Activated T-helper 1 cell treated with Interleukin-2 at 50 U/mL for 16 hours (primary cell): ENCODE measurements at places on chromosomes 7 and 10.

- no peak for DNase-seq
These were observed 136.2 kb downstream of the PLXDC2 start for GRCh38 chr10:19952224-19953010.

DNA sequence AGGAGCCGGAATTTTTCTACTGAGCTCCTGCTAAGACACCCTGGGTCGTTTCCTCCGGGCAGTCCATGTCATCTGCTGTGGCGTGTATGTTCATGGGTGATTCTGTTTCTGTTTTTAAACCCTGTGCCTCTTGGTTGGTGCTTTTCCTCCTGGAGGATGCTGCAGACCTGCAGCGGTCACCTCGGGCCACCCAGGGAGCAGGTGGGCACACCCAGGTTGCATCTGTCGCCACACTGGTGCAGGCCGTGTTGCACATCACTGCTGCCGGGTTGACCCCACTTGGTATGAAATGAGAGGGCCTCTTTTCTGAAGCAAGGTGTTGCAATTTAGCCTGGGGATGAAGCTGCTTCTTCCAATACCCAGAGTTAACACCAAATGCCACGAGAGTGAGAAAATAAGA is 127.2 kb downstream of the CUX1 start:
- DNase-seq = no peak

GRCh38 chr7:38199154-38199553 is 21.1 kb downstream of the STARD3NL start:
- DNase-seq = no peak

DNA sequence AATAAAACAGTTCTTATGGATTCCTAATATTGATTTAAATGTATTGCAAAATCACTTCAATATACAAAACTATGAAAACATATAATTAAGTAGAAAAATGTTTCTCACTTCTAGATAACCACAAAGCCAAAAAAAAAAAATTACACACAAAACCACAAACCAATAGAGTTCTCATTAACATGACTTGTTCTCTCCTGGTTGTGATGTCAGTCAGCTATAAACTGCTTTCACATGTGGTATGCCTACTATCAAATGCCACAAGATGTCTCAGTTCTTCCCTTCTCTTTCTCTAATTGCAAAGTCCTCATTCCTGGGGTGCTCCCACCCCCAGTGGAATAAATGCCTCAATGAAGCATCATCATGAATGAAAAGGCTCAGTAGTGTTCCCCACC is 16.6 kb downstream of the GNAI1 start:
- no peak for DNase-seq

GRCh38 chr10:120495226-120496009 is 38.4 kb downstream of the PLPP4 start:
- DNase-seq = no peak

GRCh38 chr10:98433881-98434732 is 12.6 kb downstream of the HPS1 start:
- no peak for DNase-seq

- DNase-seq = no peak
These were observed 98.8 kb downstream of the CACNB2 start for GRCh38 chr10:18238870-18239485.

GRCh38 chr10:44386546-44387052 is 1.7 kb upstream of the CXCL12 start:
- DNase-seq = no peak
